ENCODE measurements at places on chromosomes 11 and 22. TPM values are rescaled to one million over a fixed set of nuclear protein-coding genes. Genes with fewer than 3 reads are reported as not detected.

DNA sequence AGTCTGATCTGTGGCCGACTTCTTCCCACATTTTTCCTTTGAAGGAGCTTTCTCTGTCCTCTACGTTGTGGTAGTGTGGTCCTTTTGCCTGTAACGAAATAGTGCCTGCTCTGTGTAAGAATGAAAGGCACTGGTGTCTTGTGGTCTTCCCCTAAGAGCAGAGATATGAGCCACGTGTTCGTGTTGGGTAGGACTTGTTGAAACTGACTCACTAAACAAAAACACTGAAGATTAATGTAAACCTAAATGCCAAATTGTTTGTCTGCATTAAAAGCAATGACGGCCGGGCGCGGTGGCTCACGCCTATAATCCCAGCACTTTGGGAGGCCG is 10.1 kb upstream of the RPS3 start:
- DNase-seq: no peak

DNA sequence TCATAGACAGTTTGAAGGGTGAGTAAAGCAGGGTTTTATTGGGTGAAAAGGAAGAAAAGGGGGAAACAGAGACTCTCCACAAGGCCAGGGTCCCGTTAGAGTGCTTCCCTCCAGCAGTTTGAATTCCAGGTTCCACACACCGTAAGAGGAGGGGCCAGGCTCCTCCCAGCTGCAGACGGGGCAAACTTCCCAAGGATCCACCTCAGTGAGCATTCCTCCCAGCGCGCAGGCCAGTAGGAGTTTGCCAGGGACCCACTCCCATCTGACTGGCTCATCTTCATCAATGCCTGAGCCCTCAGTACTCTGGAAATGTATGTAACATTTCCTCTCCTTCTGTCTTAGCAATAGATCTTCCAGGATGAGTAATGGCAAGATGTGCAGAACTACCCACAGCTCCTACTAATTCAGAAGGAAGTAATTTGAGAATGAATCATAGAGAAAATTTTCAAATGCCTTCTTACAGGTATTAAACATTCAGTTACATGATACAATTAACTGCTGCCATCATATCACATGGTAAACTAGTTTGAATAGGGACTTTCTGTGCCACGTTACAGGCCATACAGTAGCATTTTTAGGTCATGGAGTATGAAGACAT is 34.0 kb upstream of the TRPC6 start:
- DNase-seq: no peak

Gene CALCB
- total RNA-seq: 0.12 TPM

DNA sequence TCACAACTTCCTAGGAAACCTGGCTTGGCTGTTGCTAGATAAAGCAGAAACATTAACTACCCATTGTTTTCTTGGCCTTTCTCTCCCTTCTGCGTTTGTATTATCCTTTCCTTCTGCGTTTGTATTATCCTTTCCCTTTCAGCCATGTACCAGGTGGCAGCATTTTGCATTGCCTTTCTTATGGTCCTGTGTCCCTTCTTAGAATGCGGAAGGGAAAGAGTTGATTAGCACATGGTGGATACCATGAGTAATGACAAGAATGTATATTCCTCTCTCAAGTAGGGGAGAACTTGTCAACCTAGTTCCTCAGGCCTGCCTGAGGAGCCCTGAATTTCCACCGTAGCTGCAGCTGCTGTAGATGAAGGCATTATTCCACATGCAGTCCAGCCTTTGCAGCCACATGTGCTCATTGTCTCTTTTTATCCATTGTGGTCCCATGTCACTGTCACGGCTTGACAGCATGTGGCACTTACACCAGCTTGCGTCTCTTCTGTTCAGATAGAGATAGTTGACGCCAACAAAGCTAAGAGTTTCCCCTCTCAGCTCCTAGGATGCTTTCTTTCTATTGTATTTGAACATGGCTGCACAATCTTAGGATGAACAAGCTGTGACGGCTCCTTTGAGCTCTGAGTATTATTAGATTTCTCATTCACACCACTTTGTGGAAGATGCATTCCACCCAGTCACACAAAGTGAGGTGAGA is 44.8 kb downstream of the SLN start:
- no peak for DNase-seq

DNA sequence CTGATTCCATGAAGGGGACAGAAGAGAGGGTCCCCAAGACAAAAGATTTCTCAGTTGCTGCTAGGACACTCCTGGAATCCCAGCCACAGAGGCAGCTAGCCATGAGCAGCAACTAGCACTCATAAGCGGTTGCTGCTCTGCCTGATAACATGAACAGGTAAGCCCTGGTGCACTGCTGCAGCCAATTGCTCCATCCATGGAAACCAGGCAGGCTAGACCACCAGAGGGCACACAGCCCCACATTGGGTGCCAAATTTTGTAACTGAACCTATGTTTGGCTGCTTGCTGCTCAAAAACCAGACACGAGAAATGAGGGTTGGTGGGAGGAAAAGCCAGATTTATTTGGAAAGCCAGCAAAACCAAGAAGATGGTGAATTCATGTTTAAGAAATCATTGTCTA is 21.9 kb upstream of the QSER1 start:
- no peak for DNase-seq

Gene MMP3
- not detected for total RNA-seq

Gene C22orf15
- 0.83 TPM for total RNA-seq

GRCh38 chr11:14821031-14821430 is 71.0 kb downstream of the CYP2R1 start:
- DNase-seq: no peak

- no peak for DNase-seq
These were observed 524 bp downstream of the MS4A8 start for GRCh38 chr11:60699936-60700335.

GRCh38 chr11:26286472-26287066 is 45.4 kb upstream of the ANO3 start:
- no peak for DNase-seq

Gene GPHA2
- not detected for total RNA-seq

GRCh38 chr11:45042560-45042959 is 91.9 kb upstream of the TP53I11 start:
- DNase-seq: no peak

- no peak for DNase-seq
These were observed 37.5 kb upstream of the NNMT start for GRCh38 chr11:114258696-114259095.

Gene NUMA1
- 216 TPM for total RNA-seq

DNA sequence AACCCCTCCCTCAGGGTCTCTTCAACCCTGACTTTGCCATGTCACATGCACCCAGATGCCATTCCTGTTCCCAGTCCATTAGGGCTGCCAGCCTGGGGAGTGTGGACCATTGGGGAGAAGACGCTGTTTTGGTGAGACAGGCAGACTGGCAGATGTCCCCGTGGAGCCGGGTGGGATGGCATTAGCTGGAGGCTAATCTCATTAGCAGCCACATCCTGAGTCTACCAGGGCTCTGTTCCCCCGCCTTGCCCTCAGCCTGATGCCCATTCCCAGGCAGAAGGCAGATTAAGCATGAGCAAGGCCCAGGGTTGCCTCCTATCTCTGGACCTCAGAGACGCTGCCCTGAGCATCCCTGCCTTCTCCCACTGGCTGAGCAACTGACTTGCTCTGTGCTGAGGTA is 46.4 kb upstream of the ALX4 start:
- DNase-seq: no peak

Gene SCGB1C1
- total RNA-seq: not detected

All from natural killer cell treated with Interleukin-12 subunit alpha and Interleukin-12 subunit beta and Interleukin-15 and Interleukin-18, amount 100 ng/mL, for 72 hours (primary cell).